Hepatocyte (in vitro differentiated cells): ENCODE measurements at places on chromosomes 5 and 9. TPM values are rescaled to one million over a fixed set of nuclear protein-coding genes. Genes with fewer than 3 reads are reported as not detected.

DNA sequence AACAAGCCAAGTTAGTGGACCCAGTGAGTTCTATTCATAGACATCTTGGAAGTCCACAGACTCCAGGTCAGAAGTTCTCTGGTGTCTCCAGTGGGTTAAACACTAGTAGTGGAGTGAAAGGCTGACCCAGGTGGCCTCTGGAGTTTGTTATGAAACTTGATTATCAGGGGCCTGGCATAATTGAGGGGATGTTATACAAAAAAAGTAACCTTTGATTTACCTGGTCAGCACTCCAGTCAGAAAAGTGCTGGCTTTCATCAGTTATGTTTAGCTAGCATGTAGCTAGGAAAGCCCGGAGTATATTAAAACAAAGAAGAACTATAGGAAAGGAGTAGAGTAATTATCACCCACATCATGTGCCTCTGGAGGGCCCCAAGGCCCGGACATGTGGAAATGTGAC is 171.1 kb downstream of the CD180 start:
- no peak for DNase-seq

- no peak for DNase-seq
Measured at GRCh38 chr5:135392256-135392655, 6.8 kb downstream of the MACROH2A1 start.

- DNase-seq: no peak
Measured at GRCh38 chr5:120096413-120096812, 367.7 kb upstream of the PRR16 start.

DNA sequence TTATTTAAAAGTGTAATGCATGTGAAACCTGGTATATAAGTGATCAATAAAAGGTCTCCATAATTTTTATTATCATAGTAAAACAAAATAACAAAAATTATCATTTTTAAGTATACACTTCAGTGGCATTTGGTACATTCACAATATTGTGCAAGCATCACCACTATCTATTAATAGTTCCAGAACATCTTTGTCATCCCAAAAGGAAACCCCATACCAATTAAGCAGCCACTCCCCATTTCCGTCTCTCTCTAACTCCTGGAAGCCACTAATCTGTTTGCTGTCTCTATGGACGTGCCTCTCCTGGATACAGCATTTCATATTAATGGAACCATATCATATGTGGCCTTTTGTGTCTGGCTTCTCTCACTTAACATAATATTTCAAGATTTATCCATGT is 7.6 kb downstream of the OLFML2A start:
- no peak for DNase-seq

- DNase-seq: no peak
Measured at GRCh38 chr5:76162335-76162734, 79.2 kb downstream of the SV2C start.

The GABRA6 gene
- not detected in 2 replicates for polyA plus RNA-seq
